SHP77 (cell line): ENCODE measurements at places on chromosomes 7 and 10.

DNA sequence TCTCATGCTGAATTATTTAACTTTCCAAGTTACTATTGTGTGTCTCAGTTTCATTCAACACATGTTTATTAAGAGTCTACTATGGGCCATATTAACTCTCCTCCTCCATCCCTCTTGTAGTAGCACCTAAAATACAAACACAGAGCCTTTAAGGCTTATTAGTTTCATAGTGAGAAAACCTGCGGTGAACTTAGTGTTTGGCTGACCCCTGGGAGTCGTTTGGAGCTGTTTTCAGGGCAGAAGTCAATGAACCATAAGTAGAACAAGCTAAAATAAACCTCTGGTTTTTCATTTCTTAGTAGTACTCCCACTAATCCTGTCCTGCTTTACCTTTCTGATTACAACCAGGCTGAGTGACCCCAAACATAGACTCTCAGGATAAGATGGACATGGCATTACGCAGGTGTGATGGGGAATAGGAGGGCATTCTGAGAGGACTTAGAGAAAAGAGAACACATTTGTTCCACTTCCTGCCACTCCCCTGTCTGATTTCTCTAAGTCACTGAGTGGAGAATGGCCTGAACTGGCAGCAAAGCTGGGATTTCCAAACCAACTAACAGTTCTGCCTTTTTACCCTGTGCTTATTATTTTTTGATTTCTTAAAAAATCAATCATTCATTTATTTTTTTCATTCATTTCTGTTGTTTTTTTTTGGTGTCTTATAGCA lies 74.5 kb downstream of the LRMDA start:
- no peak for DNase-seq

DNA sequence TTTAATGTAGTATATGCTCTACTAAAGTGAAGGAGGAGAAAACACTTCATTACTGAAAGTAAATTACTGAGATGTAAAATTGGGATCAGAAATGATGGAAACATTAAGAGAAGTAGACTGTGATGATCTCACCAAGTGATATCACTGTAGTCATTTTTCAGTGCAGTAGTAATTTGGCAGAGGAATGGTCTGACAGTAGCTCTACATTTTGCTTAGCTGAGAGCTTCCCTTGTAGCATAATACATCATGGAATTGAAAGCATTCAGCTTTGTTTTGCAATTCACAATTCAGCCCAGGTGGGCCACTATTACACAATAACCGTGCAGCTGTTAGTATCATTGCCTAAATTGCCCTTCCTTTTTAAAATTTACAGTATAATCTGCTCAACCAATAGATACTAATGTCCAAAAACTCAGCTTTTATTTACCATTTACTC lies 19.4 kb upstream of the CABCOCO1 start:
- DNase-seq: no peak

- no peak for DNase-seq
Measured at GRCh38 chr7:1945558-1945957, 275.5 kb downstream of the ELFN1 start.

- no peak for DNase-seq
Measured at GRCh38 chr7:26683277-26683676, 181.1 kb downstream of the SKAP2 start.

DNA sequence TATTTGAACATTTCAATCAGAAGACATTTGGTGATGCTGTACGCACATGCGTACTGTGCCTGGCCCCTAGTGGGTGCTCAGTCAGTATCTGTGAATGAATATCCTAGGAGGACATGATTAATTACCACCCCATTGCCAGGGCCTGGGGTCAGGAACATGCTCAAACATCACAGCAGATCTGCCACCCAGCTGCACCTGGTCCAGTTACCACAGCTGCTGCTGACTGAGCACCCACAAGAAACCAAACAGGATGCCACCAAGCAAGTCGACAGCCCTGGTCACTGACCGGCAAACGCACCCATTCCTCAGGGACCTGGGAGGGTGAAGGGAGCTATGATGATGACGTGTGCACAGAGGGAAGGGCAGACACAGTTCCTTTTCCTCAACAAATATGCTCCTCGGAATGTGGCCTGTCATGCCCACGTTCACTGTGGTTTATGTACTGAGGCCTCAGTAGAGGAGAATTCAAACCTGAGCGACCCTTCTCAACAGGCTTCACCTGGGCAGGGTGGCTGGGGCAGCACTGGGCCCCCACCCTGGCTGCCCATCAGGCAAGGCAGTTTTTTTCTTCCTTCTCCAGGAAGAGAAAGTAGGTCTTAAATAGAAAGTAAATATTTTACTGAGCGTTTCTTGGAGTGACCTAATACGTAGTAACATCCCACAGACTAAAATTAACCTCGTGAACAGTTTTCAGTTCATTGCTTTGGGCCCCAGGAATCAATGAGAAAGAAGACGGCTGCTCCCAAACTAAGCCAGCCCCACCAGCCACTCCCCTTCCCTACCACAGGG lies 13.4 kb downstream of the CTBP2 start:
- DNase-seq: peak; percentile 93

- DNase-seq: no peak
Measured at GRCh38 chr7:92717623-92717992, 118.8 kb downstream of the CDK6 start.

DNA sequence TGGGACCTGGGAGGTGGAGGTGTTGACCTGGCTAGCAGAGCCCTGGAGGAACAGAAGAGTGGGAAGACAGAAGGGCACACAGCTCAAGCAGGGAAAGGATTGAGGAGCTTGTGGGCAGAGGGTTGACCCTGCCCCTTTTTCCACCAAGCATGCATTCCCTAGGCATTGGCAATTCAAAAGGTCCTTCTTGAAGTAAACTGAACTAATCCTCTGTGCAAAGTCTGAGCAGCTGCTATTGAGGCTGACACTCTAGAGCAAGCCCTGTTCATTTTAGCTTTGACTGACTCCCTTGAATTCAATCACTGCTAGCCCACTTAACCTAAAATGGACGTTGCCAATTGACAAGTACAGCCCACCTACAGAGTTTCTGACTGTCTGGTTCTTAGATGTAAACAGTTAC lies 116.5 kb upstream of the TNS3 start:
- no peak for DNase-seq

- DNase-seq: no peak
Measured at GRCh38 chr10:51230887-51231585, 156.7 kb downstream of the PRKG1 start.

DNA sequence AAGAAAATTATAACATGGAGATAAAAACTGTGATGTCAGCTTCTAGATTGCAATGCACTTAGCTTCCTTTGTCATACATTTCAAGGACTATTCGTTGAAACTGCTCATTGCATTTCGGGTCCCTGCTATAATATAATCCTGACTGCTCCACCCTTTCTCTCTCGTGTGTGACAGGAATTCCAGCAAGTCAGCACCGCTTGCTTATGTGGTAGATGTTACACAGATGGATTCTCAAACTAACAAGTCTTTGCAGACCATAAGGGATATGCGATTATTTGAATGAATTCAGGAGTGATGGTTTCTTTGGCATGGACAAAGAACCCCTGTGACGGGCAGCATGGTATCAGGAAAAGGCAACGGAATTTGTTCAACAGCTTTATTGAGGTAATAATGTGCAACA lies 184.0 kb downstream of the GRID1 start:
- DNase-seq: no peak

DNA sequence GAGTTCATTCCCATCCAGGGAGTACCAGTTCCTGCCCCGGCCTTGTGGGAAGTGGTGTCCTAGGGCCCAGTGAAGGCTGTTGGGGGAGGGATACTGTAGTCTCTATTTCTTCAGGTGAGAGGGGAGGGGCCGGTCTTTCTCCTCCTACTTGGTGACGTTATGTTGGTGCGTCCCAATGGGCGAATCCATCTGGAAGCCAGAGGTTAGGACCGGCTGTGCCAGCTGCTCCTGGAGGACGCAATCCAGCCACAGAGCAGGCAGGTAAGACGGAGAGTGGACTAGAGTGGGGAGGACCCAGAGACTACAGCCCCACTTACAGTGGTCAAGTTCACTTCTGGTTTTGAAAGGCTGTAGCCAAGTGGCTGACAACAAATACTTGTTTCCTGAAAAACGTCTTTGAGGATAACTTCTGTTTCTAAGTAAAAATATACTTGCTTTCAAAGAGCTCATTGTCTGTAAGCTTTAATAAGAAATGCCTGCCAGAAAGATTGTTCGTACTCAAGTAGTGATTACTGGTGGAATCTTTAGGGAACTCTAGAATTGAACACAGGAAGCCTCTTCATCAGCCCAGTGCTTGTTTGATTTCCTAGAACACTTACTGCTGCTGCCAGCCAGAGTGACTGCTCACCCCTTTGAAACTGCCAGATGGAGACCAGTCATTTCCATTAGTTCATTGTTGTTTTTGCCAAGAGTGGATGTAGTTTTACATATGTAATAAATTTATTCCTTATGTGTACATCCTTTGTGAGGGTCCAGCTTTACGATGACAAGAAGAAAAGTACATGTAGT lies 25.4 kb downstream of the RBM33 start:
- no peak for DNase-seq

- DNase-seq: no peak
Measured at GRCh38 chr10:91412354-91413087, 2.4 kb downstream of the HECTD2 start.
